ENCODE measurements at places on chromosomes 6 and 20.

DNA sequence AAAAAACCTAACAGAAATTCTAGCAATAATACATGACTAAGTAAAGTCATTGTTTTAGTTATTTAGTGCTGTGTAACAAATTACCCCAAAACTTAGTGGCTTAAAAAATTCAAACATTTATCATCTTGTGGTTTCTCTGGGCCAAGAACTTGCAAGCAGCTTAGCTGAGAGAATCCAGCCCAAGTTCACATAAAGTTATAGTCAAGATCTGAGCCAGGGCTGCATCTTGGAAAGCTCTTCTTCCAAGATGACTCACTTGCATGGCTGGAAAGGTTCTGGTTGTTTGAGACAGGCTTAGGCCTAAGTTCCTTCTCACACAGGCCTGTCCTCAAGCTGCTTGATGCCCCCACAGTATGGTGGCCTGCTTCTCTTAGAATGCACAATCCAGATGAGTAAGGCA, 217.8 kb upstream of the TSHZ2 start:
- DNase-seq = no peak

GRCh38 chr6:1784422-1784884, 174.7 kb downstream of the FOXC1 start:
- no peak for DNase-seq

GRCh38 chr6:43718387-43719105, 31.0 kb upstream of the MRPS18A start:
- DNase-seq = no peak

- no peak for DNase-seq
Measured at GRCh38 chr20:36043892-36044515, 75.6 kb downstream of the CNBD2 start.

DNA sequence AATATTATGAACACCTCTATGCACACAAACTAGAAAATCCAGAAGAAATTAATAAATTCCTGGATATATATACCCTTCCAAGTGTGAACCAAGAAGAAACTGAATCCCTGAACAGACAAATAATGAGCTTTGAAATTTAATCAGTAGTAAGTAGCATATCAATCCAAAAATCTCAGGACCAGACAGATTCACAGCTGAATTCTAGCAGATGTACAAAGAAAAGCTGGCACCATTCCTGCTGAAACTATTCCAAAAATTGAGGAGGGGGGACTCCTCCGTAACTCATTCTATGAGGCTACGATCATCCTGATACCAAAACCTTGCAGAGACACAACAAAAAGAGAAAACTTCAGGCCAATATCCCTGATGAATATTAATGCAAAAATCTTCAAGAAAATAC, 67.0 kb upstream of the PDE7B start:
- no peak for DNase-seq

DNA sequence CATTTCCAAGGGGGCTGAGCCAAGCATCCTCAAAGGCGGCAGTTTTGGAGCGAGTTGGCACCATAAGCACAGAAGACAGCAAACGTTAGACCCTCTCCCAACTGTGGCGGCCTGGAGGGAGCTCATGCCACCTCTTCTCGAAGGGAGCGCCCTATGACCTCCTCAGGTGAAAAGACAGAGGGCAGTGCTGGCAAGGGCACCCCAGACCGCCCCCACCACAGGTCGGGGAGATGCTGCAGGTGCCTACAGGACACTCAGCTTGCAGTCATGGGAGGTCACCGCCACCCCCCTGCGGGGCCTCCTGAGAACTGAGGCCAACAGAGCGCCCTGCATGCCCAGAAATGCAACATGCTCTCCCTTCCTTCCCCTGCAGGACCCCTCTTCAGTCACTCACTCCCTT, 45.1 kb upstream of the BHLHE23 start:
- DNase-seq = no peak

DNA sequence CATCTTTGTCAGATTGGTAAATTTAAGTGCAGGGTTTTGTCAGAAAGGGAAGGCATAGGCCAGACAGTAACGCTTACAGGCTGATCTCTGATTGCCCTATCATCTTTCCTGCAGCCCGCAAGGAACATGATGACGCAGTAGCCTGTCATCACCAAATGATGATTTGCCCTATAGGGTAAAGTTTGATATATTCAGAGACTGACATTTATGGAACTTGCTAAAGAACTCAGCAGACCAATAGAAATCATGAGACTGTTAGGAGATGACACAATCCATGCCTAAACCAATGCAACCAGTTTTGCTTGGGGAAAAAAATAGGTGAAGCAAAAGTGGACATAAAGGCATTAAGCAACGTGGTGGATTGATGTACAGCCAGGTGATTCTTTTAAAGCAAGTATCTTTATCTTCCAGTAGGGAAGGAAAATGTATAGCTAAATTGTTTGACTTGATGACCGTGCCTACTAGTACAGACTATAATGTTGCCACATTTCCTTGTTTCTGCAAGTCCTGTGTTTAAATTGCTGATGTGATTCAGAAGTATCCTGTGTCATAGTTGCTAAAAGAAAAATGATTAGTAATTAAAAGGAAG, 2.4 kb downstream of the NUS1 start:
- DNase-seq = no peak

GRCh38 chr6:150336299-150336698, 32.5 kb upstream of the IYD start:
- no peak for DNase-seq

GRCh38 chr6:98547634-98548033, 286.7 kb upstream of the POU3F2 start:
- no peak for DNase-seq

DNA sequence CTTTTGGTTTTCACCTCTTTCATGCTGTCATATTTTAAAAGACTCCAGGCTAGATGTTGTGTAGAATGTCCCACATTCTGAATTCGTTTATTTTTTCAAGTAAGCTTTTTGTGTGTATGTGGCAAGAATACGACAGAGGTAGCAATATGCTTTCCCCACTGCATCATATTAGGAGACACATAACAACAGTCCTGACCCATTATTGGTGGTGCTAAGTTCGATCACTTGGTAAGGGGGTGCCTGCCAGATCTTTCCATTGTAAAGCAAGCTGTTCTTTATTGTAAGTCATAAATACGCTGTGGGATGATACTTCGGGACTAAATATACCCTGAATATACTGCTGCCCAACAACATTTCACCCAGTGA, 588 bp upstream of the NCOA3 start:
- no peak for DNase-seq

- no peak for DNase-seq
Measured at GRCh38 chr6:144896289-144896688, 611.2 kb downstream of the UTRN start.

GRCh38 chr6:41503827-41504465, 42.2 kb upstream of the FOXP4 start:
- no peak for DNase-seq

DNA sequence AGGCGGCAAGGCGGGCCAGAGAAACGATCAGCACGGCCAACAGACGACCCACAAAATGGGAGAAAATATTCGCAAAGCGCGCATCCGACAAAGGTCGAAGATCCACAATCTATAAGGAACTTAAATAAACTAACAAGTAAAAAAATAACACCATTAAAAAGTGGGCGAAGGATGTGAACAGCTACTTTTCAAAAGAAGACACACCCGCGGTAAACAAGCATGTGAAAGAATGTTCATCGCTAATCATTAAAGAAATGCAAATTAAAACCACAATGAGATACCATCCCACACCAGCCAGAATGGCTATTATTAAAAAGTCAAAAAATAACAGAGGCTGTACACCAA, 117.8 kb upstream of the SIRPA start:
- no peak for DNase-seq

- no peak for DNase-seq
Measured at GRCh38 chr6:38815250-38815649, 100.1 kb downstream of the DNAH8 start.

GRCh38 chr20:44832724-44833123, 22.4 kb upstream of the RIMS4 start:
- no peak for DNase-seq

DNA sequence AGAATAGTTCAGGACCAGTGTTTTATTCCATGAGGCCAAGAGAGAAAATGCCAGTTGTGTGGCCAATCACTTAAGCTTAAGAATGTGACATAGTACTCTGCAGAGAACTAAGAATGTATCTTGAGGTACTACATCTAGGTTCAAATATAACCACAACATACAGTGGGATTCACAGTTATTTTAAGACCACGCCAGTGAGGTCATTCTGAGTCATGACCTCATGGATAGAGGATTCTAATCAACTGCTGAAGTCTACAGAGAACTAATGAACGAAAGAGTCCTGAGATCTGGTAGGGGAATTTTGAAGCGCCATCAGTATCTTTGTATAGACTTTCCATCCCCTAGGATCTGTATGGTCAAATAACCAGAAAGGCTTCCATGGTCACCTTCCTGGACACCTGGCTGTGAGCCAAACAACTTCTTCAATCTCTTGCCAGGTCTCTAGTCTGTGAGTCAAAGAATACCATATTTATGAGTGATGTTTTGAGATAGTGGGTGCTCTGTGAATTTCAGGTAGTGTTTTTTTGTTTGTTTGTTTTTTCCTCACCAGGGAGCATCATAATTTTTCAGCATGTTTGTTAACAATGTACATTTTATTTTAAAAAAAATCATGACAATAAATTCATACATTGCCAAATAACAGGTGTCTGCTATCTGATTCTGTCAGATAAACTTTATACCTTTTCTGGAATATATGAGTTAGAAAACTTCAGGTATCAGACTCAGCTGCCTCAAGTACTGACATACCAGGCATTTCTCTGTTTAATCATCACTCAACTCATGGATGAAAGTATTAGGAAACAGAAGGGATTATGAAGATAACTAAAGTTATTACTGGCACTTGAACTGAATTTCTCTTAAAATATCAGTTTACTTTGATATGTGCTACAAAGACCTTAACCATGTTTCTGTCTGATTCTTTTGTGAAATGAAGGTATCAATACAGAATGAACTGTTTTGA, 217.9 kb downstream of the PLCB4 start:
- no peak for DNase-seq

DNA sequence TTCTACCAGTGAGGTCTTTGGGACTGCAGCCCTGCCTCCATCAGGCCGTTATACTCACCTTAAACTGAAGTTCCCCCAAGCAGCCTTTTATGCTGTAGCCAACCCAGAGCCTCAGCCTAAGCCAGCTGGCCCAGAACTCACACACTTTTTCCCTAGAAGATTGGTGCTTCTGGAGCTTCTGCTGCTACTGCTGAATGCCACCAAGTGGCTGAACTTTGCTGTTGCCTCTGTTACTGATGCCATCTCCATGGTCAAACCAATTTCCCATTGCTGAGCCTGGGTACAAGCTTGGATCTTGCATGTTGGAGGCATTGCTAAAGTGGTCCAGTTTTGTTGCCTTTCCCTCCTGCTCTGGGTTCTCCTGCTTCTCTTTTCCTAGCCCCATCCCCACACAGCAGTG, 15.0 kb upstream of the TBX18 start:
- no peak for DNase-seq

DNA sequence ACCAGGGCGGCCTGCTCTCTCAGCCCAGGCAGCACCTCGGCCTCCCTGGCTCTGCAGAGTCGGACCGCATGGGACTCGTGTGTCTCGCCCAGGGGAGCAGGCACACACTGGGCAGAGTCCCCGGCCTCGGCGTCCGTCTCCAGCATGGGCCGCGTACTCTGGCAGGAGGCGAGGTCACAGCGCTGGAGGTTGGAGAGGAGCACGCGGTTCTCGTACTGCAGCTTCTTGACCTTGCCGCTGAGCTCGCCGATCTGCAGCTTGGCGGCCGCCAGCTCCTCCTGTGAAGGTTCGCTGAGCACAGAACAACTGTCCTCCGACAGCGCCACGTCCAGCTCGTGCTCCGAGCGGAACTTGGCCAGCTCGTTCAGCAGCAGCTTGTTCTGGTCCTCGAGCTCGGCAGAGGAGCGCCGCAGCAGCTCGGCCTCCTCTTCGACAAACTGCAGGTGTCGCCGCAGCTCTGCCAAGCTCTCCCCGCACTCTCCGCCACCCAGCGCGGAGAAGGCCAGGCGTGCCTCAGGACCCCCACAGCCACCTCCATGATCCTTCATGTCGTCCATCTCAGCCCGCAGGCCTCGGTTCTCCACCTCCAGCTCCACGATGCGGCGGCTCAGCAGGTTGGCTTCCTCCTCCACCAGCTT, 42.0 kb upstream of the DSN1 start:
- no peak for DNase-seq

- no peak for DNase-seq
Measured at GRCh38 chr20:24051160-24051559, 62.6 kb upstream of the GGTLC1 start.

DNA sequence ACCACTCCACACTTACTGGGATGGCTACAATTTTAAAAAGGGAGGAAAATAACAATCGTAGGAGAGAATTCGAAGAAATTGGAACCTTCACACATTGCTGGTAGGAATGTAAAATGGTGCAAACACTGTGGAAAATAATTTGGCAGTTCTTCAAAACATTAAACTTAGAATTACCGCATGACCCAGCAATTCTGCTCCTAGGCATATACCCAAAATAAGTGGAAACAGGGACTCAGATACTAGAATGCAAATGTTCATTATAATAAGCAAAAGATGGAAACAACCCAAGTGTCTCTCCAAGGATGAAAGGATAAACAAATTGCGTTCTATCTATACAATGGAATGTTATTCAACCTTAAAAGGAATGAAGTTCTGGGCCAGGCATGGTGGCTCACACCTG, 245.5 kb upstream of the TAB2 start:
- DNase-seq = no peak

GRCh38 chr6:72954716-72955115, 270.6 kb downstream of the KHDC1L start:
- DNase-seq = no peak

GRCh38 chr6:42627674-42628073, 63.8 kb downstream of the UBR2 start:
- no peak for DNase-seq

DNA sequence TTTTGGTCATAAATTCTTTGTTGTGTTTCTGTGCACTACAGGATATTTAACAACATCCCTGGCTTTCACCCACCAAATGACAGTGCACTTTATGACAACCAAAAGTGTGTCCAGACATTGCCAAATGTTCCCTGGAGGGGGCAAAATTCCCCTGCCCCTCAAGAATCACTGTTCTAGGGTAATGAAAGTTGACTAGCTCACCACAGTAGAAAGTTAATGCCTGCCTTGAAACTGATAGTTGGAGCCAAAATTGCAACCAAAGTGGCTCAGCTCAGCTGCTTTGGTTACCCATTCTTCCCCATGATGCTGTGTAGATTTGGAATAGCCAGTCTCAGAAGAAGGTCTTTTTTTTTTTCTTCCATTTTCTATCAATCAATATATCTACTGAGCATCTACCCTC, 150.6 kb downstream of the RALGAPA2 start:
- DNase-seq = no peak

DNA sequence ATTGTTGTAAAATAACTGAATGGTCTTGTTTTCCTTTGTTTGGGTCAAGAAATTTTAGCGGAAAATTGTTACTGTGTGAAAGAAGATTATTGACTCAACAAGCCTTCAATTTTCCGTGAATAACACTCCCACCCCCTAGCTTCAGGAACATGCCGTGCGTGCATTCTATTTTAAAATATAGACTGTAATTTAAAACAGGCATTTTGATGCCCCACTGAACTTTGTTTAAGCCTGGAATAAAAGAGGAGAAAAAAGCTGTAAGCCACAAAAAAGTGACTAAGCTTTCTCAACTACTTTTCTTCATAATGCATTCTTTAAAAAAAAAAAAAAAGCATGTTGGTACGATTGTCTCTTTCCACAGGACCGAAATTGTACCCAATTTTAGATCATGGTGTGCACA, 166.0 kb downstream of the ARID1B start:
- no peak for DNase-seq

- no peak for DNase-seq
Measured at GRCh38 chr6:144725736-144726522, 440.8 kb downstream of the UTRN start.

GRCh38 chr20:49505518-49505917, 23.1 kb upstream of the KCNB1 start:
- no peak for DNase-seq
